ENCODE measurements at places on chromosomes 1 and 21.

DNA sequence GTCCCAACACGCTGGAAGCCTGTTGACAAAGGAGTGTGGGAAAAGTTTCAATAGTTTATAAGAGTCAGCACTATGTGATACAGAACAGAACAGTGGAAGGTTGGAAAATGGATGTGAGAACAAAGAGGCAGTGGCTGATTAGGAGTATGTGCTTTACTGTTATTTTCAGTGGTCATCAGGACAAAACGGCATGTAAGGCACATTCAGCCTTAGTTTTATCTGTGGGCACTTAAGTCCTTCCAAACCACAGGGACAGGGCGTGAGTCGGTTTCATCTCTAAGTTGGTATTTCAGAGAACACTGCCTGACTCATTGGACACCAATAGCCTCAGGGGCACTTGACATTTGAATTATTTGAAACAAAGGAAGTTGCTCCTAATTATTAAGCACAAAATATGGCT, 306.9 kb downstream of the ASTN1 start:
- DNase-seq, result no peak

GRCh38 chr1:202843081-202843480, 32.3 kb downstream of the PCAT6 start:
- no peak for DNase-seq

DNA sequence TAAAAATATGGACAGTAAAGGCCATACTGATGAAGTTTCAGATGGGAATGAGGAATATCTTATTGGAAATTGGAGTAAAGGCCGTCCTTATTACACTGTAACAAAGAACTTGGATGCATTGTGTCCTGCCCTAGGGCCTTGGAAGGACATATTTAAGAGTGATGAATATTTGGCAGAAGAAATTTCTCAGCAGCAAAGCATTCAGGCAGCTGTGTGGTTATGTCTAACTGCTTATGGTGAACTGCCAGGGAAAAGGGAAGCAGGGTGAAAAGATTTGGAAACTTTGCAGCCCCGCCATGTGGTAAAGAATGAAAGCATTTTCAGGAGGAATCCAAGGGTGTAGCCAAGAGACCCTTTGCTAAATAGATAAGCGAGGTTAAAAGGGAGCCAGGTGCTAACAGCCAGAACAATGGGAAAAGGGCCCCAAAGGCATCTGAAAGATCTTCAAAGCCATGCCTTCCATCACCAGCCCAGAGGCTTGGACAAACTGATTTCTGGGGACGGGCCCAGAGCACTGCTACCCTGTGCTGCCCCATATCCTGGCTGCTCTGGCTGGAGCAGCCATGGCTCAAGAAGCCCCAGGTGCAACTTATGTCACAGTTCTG, 200.0 kb downstream of the PTPRU start:
- DNase-seq, result no peak

DNA sequence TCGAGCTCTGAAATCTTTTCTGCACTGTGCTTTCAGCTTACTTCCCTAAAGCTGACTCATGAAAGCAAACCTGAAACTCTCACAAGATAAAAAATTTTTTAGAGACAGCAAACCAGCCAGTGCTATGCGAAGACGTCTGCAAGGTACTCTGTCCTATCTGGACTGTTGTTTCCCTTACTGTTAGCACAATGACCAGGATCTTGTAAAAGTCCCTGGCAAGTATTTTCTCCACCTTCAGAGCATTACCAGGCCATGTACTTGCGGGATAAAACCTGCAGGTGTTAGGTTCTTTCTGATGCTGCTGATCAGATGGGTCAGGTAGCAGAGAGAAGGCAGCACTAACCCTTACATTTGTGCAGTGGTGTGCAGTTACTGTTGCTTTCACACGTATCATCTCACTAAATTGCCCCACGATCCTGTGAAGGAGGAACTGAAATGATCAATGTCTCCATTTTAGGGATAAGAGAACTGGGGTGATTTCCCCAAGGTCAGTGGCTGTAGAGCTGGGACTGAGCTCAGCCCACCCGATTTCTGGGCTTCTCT, 56.6 kb downstream of the PLXNA2 start:
- DNase-seq, result no peak

DNA sequence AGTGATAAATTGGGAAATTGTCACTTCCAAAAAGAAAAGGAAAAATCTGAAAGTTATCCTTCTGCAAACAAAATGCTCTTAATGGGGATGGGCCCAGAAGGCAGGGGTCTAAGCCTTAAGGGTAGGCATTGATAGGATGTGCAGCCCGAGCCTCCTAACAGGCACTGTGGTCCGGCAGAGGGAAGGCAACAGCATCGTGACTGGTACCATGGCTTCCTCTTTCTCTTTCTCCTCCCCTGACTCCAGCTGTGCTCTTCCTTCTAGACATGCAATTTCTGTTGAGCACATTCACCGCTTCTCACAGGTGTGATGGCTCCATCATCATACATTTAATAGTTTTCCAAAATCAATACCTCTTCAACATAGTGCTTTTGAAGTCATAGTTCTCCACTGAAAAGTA, 91.5 kb downstream of the SELENOF start:
- no peak for DNase-seq

DNA sequence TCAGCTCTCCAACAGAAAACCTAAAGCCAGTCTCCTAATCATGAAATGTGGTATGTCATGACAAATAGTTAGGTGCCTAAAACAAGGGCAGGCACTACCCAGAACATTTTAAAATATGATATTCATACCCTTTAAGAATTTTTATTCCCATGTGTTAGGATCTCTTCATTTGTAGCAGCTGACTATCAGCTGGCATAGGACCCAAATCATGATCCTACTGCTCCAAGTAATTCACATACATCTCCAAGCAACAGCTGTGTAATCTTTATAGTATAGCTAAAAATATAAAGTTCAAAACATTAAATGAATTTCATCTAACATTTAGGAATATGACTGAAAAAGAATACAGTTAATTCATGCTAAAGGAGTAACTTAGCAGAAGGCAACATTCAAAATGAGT, 57.5 kb downstream of the ENAH start:
- no peak for DNase-seq

GRCh38 chr1:74412244-74412643, 100.2 kb downstream of the LRRC53 start:
- DNase-seq, result no peak

- DNase-seq, result no peak
Measured at GRCh38 chr1:153571706-153572105, 6.1 kb upstream of the S100A2 start.

DNA sequence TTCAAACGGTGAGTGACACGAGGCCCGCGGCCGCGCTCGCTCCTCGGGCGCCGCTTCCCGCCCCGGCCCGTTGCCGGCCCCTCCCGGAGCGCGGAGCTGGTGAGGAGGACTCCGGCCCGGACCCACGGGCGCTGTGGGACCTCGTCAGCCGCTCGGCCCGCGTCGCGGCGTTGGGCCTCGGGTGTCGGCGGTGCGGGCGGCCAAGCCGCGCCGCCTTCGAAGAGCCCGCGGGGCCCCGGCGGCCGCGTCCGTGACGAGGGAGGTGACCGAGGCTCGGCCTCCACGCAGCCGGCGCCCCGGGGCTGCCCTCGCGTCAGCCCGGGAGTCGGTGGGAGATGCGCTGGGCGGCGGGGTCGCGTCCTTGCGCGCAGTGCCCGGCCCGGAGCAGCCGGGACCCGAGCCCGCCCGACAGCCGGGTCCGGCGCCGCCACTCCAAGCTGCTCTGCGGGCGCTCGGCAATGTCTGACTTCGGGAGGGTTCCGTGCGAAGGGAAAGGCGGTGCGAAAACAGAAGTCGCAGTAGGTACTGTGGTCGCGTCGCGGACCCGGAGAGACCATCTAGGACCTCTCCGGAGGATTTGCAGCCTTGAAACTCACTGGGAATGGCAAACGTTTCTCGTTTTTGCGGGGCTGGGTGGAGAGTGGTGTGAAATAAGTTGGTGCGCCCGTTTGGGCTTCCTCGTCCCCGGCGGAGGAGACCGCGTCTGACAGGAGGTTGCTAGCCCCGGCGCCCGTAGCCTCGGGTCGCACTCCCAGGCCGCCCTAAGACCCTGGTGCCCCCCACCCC, 829 bp downstream of the SPEN start:
- DNase-seq, result no peak

GRCh38 chr1:176745945-176746344, 283.0 kb downstream of the PAPPA2 start:
- no peak for DNase-seq

- DNase-seq, result no peak
Measured at GRCh38 chr1:22204989-22205913, 62.4 kb upstream of the WNT4 start.

GRCh38 chr1:21192871-21193270, 16.2 kb upstream of the EIF4G3 start:
- no peak for DNase-seq

- DNase-seq, result no peak
Measured at GRCh38 chr21:45050797-45051489, 23.4 kb upstream of the ADARB1 start.

GRCh38 chr1:182240085-182240484, 151.5 kb downstream of the GLUL start:
- no peak for DNase-seq

GRCh38 chr1:191405417-191405816, 752.8 kb upstream of the RGS18 start:
- DNase-seq, result no peak

DNA sequence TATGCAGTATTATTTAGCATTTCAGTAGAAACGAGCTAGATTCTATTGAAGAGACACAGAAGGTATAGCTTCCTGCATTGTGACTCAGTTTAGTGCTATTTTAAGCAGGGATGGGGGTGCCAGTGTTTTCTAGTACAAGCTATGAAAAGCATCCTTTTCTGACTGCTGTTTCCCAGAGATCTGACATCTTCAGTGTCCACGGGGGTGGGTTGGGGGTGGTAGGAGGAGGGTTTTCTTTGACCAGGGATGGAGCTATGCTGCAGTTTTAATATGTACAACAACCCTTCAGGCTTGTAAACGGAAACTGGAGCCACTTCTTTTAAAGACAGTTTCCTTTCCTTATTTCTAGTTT, 2.7 kb upstream of the NEGR1 start:
- DNase-seq, result no peak

DNA sequence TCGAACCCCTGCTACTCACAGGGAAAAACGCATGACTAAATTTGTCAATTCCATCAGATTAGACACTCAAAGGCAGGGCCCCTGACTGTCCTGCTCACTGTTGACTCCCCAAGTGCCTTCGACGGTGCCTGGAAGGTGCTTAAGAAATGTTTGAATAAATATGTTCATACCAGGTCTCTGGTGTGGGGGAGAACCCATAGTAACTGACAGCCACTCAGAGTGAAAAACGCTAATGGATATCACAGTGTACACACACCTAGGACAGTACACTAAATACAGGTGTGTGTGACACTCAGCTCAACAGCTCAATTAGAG, 39.7 kb upstream of the WASF2 start:
- no peak for DNase-seq

DNA sequence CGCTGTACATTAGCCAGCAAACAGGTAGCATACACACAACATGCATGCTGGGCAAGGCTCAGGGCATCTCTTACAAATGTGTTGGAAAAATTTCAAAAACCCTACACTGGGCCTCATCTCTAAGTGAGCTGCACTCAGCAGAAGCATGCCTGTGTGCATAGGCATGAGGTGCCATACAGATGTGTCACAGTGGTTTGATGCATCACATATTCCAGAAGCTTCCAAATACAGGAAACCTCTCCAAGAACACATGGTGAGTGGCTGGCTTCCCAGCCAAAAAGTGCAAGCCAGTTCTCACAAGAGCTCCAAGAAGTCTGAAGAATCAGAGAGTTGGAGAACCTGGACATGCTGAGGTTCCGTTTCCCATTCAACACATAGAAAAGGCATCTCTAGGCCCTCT, 58.3 kb downstream of the CD46 start:
- no peak for DNase-seq

- DNase-seq, result no peak
Measured at GRCh38 chr1:209531549-209531948, 52.0 kb upstream of the CAMK1G start.

DNA sequence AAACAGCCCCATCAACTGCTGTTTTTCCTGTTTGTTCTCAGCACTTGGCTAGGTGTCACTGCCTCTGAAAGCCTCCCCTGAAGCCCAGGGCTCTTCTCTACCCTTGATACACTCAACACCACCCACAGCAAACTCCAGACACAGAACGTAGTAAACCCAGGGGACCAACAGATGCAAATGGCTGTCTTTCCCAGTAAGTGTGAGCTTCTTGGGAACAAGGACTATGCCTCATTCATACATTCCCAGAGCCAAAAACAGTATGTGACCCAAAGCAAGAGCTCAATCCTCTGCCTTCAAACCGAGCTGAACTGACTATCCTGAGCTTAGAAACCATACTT, 4.4 kb downstream of the LBR start:
- DNase-seq, result no peak

DNA sequence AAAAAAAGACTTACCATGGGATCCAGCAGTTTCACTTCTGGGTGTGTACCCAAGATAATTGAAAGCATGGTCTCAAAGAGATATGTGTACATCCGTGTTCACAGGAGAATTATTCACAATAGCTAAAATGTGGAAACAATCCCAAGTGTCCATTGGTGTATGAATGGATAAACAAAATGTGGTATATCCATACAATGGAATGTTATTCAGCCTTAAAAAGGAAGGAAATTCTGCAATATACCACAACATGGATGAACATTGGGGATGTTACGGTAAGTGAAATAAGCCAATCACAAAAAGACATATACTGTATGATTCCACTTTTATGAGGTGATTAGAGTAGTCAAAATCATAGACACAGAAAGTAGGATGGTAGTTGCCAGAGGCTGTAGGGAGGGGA, 7.0 kb upstream of the TUT4 start:
- DNase-seq, result no peak

- no peak for DNase-seq
Measured at GRCh38 chr21:38825269-38825668, 19.5 kb downstream of the ETS2 start.

DNA sequence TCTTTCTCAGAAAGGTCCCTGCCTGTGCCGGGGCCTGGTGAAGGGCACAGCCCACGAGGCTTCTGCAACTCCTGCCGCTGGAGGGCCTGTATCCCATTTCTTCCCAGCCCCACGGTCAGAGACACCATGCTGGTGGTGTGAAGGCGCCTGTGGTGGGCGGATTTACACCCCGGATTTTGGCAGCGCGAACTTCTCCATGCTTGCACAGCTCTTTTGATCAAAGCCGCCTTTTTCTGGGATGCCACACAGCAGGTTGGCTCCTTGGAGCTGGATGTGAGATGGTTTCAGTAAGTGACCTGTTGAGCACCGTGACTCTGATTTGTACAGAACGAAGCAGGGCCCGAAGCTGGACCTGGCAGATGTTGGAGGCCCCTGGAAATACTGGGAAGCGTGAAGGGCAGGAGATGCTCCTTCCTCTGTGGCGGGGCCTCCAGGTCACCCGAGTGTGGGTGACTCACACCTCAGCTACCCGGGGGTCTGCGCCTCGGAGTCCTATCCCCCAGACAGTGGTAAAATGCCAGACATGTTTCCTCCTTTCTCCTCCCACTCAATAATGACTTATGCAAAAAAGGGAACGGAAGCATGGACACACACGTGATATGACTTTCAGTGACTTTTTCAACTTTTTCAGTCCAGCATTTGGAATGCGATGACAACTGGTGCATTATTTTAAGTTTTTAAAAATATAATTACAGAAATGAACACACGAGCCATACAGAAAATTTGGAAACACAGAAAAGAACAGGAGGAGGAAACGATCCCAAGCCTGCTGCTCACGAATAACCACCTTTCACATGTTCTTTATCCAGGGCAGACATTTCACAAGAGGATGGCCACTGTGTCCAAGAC, 9.0 kb downstream of the UMODL1 start:
- no peak for DNase-seq

- DNase-seq, result no peak
Measured at GRCh38 chr1:184052750-184053149, 1.2 kb downstream of the TSEN15 start.

All from stimulated activated CD8-positive, alpha-beta memory T cell treated with anti-CD3 and anti-CD28 coated beads, Interleukin-15, amount 100 ng/mL, for 4 hours (primary cell).